ENCODE measurements at places on chromosomes 3 and 15.

GRCh38 chr15:89129123-89129815, 41.0 kb downstream of the ABHD2 start:
- DNase-seq = no peak

DNA sequence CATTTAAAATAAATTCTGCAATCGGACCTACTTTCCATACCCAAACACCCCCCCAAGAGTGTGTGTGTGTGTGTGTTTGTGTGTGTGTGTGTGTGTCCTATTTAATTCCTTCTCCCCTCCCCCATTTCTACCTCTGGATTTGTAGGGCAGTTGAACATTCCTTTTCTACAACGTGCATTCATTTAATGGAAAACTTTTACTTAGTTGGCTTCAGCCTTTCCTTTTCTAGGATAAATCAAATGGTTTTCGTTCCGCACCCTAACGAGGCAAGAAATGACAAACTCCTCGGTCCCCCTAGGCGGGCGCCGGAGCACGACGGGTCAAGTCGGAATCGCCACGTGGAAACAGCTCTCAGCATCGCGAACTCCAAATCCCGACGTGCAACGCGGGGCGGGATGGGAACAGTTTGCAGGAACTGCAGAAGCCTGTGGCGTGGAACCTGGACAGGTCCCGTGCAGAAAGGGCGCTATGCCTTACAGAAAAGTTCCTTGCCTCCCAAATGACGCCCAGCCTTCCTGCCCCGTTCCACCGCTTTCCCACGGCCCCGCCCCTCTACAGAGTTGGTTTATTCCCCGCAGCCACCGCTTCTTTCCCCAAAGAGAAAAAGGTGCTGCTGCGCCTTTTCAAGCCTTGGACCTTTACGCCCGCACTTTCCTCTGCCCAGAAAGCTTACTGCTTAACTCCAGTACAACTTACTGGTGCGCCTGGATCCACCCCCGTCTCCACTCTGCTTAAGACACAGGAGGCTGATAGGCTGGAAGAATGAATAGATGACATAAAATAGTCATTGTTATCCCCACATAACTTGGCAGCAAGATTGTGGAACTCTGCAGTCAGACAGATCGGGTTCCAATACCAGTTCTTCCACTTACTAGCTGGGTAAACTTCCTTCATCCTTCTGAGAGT, 1.1 kb upstream of the EIF2B5 start:
- peak; percentile 63 for DNase-seq

GRCh38 chr3:17399586-17399985, 342.8 kb downstream of the TBC1D5 start:
- DNase-seq = no peak

DNA sequence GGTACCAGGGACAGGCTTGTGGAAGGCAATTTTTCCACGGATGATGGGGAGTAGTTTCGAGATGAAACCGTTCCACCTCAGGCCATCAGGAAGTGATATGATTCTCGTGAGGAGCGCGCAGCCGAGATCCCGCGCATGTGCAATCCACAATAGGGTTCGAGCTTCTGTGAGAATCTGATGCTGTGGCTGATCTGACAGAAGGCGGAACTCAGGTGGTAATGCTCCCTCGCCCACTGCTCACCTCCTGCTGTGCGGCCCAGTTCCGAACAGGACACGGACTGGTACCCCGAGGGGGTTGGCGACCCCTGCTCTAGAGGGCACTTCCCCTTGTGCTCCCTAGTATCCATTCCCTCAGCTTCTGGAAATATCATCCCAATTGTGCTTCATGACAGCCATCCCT, 99.9 kb downstream of the PLD1 start:
- no peak for DNase-seq

DNA sequence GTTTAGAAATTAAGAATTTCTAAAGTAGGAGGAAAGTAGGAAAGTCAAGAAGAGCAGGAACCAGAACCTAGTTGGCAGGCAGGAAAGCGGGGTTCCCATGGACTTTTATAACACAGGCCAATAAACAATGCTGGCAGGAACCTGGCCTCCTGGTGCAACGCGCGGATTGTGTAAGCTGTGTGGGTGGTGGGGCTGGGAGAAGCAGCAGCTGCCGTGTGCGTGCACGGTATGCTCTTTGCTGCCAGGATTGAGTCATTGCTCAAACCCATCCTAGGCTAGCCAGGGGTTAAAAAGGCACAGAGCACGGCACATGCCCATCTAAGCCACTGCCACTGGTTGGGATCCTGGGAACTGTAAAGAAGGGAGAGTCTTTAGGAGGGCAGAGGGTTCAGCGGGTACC, 209.9 kb upstream of the RGMA start:
- DNase-seq = no peak

DNA sequence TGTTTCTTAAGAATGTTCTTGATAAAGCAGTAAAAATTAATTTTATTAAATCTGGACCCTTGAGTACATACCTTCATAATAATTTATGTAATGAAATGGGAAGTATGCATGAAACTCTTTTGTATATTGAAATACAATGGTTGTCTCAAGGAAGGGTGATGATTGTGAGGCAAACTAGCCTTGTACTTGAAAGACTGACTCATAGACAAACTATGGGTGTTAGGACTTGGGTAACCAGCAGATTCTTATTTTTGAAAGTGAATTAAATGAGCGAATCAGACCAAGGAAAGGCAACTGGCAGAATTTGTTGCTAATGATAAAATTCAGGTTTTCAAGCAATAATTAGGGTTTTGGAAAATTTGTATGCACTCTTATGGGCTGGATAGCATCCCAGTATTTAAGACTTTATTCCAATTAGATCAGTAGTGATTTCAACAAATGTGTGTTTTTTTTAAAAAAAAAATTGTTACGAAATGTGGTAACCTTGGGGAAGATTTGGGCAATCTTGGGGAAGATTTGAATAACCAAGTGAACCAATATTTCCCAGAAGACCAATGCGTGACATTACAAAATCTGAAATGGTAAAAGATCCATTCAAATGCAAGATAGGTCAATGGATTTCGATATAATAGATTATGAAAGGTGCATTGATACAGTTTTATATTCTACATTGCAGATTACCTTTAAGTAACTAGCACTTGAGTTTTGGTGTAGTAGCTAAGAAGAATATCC, 42.0 kb downstream of the ATP2C1 start:
- DNase-seq = peak; percentile 12

GRCh38 chr3:8660175-8661118, 15.8 kb upstream of the SSUH2 start:
- peak; percentile 57 for DNase-seq

GRCh38 chr3:169668957-169669741, 5.6 kb upstream of the MECOM start:
- DNase-seq = no peak

- DNase-seq = no peak
Observed at GRCh38 chr15:75193976-75194375, 7.7 kb upstream of the C15orf39 start.

DNA sequence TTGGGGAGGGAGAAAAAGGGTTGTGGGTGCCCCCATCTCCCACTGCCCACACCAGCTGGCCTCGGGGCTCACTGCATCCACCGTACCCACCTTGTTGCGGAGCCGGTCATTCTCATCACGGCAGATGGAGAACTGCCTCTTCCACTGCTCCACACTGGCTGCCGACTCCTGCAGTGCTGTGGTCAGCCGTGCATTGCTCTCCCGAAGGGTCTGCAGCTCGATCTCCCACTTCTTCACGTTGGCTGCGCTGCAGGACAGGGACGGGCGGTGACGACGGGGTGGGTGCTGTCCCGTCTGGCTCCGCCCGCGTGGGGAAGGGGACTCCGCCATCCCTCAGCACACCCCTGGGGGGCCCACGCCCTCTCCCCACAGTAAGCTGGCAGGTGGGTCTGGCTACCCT, 45.1 kb downstream of the WHAMM start:
- DNase-seq = no peak

- DNase-seq = no peak
Observed at GRCh38 chr3:49641921-49642707, 32.0 kb upstream of the APEH start.

DNA sequence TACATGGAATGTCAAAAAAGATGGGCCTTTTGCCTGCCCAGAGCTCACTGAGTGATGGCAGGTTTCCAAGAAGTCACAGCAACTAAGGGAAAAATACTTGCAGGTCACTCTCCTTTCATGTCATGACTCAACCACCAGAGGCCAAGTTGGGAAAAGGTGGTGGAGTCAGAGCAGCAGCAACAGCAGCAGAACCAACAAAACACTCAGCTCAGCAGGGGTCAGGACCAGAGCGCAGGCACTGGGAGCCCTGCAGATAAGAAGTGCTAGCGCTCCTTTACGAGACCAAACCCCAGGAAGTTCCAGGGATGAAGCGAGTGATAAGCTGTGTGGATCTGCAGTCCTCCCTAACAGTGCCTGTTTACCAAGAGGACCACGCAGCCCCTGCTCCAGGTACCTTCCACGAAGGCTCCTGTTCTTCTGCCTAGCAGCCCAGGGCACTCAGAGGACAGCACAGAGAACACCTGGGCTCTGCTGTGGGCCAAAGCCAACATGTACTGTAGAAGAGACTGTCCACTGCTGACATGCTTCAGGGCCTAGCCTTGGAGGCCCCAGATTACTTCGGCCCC, 26.0 kb downstream of the POC1A start:
- peak; percentile 37 for DNase-seq

DNA sequence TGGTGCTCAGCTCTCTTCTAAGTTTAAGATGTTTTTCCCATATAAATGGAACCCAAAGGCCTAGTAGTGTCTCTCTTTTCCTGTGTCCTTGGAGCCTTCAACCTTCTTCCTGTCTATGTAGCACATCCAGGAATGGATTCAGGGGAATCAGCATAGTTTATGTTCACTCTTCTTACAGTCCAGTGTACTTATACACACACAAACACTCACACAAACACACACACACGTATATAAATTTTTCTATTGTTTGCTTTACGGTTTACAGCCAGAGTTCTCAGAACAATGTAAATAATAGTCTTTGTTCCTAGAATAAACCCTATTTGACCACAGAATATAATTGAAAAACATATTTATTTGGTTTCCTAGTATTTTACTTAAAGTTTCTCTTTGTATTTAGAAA, 36.9 kb downstream of the STAC start:
- DNase-seq = no peak

GRCh38 chr15:31238906-31239305, 87.7 kb upstream of the KLF13 start:
- no peak for DNase-seq

GRCh38 chr15:37134244-37134643, 33.9 kb upstream of the MEIS2 start:
- DNase-seq = no peak

DNA sequence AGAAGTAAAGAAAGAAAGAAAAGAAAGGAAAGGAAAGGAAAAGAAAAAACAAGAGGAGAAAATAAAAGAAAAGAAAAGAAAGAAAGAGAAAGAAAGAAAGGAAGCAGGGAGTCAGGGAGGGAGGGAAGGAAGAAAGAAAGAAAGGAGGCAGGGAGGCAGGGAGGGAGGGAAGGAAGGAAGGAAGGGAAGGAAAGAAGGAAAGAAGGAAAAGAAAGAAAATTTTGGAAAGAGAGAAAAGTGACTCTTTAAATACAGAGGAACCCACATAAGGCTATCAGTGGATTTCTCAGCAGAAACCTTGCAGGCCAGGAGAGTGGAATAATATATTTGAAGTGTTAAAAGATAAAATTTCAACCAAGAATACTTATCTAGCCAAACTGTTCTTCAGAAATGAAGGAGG, 44.2 kb upstream of the GNB4 start:
- DNase-seq = no peak

DNA sequence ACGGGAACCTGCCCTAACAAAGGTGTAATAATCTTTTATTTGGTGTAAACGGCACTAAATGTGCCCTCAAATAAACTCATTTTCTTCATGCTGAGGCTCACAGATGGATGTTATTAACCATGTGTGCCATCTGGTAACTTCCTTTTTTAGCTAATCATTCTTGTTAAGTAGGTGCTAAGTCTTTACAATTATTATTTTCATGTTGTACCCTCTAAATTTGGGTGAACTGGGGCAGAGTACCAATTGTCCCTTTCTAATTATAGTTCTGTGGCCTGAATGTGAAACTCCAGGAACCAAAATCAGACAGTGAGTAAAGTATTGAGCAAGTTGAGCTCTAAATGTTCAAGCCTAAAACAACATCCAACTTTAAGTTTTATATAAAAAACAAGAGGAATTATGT, 220.7 kb upstream of the CADM2 start:
- no peak for DNase-seq

DNA sequence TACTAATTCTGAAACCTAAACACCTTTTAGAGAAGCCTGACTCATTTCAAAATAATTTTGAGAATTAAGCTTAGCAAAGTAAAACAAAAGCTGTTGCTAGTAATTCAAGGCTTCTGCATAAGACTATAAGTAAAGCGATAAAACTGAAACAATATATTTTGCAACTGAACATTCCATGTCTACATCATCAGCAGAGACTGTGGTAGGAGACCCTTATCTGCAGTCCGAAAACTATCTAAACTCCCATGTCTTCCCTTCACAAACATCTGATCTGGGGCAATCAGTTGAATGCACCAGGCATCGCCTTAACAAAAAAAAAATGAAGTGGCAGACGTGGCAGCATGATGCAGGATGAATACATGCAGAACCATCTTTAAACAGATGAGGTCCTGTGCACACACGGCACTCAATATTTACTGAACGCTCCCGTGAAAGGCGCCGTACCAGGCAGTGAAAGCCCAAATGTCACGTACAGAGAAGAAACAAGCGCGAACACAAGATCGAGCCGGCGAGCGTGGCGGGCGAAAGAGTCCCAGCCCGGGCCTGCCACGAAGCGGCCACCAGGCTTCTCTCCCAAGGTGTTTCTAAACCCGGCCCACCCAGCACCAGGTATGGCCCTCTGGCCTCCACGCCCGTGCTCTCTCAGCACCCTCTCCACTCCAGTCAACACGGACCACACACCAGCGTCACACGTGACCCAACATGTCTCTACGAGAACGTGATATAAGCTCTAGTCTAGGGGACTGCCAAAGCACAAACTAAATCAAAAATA, 63.0 kb downstream of the CHSY1 start:
- peak; percentile 59 for DNase-seq
